ENCODE measurements at places on chromosomes 3 and 15.

GRCh38 chr3:186124592-186124991 is 15.7 kb upstream of the ETV5 start:
- no peak for DNase-seq

GRCh38 chr15:54836052-54836795 is 360.5 kb downstream of the RSL24D1 start:
- DNase-seq, result no peak

DNA sequence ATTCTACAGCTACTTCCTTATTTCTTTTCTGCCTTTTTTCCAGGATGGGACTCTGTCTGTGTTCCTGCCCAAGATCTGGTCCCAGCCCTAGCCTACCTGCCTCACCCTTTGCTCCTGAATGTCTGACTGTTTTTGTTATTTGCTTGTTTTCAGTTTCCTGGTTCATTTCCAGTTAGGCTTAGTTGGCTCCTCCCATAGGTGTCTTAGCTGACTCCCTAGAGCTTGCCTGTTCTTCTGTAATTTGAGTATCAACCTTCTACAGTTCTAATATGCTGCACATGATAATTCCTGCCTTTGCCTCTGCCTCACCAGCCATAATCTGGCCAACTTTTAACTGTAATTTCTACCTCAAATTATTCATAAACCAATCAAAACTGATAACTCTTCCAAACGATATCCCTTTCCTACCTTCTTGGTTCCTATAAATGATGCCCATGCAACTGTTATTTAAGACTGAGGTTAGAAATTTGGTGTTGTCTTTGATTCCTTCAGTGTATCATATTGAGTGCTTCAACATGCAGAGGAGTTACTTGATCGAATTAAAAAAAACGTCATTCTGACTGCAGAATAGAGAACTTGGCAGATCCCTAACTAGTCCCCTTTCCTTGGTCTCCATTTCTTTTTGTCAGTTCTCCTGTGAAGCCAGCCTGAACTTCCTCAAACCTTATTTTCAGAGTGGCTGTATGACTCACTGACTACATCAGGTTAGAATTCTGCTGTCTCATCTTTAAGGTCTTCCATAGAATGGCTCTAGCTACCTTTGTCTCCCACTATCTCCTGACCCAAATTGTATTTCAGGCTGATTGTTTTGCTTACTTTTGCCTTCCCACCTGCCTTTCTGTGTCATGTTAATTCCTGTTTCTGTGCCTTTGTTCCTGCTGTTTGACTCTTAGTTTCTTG is 8.4 kb downstream of the GOLM2 start:
- no peak for DNase-seq

- DNase-seq, result no peak
Observed at GRCh38 chr3:101941318-101942040, 92.2 kb downstream of the NFKBIZ start.

GRCh38 chr3:59831394-59831793 is 781.6 kb upstream of the CFAP20DC start:
- DNase-seq, result no peak

GRCh38 chr3:53551324-53551723 is 56.9 kb downstream of the CACNA1D start:
- DNase-seq, result no peak

DNA sequence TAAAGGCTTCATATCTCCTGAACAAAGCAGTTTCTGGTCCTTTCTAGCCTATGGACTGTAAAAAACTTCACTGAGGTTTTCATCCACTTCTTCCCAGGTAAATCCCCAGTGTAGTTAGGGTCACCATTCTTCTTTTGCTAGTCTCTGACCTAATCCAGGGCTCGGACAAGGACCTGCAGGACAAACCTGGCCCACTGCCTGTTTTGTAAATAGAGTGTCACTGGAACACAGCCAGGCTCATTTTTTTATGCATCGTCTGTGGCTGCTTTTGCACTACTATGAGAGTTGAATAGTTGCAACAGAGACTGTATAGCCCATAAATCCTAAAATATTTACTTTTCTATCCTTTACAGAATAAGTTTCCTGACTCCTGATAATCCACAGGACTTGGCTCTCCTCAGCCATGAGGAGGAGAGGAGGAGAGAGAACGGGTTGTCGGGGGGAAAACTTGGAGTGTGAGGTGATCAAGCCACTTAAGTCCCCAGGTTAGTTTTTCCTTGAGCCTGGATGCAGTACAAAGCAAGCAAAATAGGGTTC is 29.0 kb downstream of the CCR3 start:
- no peak for DNase-seq

GRCh38 chr3:128727996-128728395 is 2.0 kb downstream of the RAB7A start:
- no peak for DNase-seq

GRCh38 chr15:38533416-38533915 is 31.1 kb downstream of the RASGRP1 start:
- DNase-seq, result no peak

GRCh38 chr3:122679882-122680474 is 661 bp upstream of the PARP14 start:
- no peak for DNase-seq

DNA sequence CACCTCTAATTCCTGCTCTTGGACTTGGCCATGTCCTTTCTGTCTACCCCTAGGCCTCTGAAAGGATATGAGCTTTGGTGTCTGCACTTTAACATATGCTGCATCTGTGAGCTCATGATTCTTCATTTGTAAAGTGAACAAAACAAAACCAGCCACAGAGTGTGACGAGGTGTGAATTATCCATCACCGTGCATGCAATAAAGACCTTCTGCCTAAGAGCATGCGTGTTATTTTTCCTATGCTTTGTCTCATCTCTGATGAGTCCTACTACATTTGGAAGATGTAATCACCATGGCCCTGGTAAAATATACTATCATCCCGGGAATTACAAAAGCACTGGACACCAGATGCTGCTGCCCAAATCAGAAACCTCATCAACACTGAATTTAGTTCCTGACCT is 103.5 kb upstream of the KCNAB1 start:
- DNase-seq, result no peak

- no peak for DNase-seq
Observed at GRCh38 chr3:136992115-136992514, 34.3 kb downstream of the IL20RB start.

- DNase-seq, result no peak
Observed at GRCh38 chr15:68484696-68485400, 52.9 kb upstream of the ITGA11 start.

DNA sequence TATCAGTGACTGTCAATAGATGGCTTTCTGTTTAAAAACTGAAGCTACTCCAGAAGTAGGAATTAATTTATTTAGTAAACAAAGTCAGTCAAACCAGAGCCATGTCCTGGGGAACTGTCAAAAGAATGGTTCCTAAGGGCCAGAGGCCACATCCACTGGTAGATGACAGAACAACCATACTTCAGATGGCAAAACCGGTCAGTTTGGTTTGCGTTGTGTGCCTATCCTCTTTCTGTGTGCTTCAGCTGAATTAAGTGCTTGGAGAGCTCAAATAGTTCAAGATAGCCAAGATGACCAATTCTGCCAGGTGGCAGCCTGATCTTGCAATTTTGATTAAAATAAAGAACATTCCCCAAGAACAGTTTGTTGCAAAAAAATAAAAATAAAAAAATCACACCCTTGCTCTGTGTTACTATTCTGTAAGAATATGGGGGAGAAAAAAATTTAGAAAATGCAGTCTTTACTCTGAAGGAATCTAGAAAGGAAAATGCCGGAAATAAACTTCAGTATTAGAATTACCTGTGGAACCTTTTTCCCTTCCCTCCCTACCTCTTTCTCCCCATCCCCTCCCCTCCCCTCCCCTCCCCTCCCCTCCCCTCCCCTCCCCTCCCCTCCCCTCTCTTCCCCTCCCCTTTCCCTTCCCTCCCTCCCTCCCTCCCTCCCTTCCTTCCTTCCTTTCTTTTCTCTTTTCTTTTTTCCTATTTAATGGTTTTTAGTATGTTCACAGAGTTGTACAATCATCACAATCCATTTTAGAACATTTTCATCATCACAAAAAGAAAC is 2.5 kb downstream of the MAP3K13 start:
- no peak for DNase-seq

DNA sequence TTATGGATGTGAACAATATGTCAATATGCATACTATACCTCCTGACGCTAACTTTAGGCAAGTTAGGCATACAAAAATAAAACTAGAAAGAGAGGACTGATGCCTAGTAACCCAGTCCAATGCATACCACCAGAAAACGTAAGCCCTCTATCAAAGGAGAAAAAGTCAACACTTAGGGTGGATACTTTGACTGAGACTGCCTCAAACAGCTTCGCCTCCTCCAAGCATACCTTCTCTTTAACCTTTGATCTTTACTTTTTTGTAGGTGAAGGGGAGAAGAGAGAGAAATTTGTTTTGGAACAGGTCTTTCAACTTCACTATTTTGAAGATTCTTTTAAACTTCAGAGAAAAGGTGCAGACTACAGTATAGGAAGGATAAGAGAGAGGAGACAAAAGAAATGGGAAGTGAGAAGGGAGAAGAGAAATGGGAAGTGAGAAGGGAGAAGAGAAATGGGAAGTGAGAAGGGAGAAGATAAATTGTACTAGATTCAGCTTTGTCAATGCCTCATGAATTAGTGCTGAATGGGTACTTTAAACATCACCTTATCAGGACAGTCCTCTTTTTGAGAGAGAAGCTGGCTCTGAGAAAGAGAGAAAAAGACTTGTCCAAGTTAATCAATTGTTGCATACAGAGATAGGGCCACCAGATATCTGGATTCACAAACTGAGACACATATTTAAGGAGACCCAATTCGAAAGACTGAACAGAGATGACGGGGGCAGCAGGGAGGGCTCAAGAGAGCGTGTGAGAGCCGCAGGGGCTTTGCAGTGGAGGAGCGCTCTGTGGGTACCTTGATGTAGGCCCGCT is 1.0 kb downstream of the P3H2 start:
- no peak for DNase-seq

DNA sequence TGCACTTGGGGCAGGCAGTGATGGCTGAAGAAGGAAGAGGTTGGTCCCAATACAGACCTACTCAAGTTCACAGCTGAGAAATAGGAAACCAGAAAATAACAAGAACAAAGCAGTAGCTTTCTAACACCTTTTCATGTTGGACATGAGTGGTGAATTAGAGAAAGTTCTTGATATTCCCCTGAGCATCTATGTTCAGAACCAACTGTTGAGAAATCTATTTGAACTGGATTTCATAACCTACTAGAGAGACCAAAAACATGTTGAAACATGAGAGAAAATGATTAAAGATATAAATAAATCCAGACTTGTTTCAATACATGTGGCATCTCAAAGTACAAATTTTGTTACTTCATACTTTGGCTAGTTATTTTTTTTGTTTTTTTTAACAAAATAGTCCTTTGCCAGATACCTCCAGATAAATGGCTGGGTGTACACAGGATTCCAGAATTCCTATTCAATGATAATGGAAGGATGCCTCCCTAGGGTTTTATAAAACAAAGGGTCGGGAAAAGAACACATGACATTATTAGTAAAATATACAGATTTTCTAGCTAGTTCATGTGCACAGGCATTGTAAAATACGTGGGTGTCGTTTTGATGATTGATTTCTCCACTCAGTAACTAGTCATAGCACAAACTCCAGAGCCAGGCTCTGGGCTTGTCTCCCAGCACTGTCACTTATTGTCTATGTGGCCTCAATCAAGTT is 34.4 kb upstream of the TNFSF10 start:
- DNase-seq, result no peak
